Caudate nucleus (tissue), 63 donors: ENCODE measurements at places on chromosomes 4 and X.

GRCh38 chrX:15714529-15714928 is 23.5 kb upstream of the CA5B start:
- DNase-seq, result no peak

GRCh38 chr4:80913381-80913780 is 117.1 kb upstream of the BMP3 start:
- no peak for DNase-seq

GRCh38 chr4:169254546-169254983 is 16.2 kb downstream of the SH3RF1 start:
- no peak for DNase-seq

DNA sequence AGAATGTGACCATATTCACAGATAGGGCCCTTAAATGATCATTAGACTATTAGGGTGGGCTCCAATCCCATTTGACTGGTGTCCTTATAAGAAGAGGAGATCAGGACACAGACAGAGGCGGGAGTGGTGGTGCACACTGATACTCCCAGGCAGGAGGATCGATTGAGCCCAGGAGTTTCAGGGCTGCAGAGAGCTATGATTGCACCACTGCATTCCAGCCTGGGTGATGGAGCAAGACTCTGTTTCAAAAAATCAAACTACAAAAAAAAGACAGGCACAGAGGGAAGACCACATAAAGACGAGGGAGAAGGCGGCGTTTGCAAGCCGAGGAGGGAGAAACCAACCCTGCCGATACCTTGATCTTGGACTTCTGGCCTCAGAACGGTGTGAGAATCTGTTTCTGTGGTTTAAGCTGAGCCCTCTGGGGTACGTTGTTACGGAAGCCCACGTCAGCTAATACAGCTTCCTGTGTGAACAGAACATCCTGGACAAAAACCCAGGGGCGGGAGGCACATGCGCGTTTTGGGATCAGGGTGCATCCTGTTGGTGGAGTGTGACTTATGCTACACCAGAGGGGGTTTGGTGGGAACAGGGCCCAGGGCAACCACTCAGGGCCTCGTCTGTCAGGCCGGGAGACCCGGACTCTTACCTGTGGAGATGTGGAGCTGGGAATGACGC is 211.8 kb upstream of the PSAPL1 start:
- DNase-seq, result no peak

- DNase-seq, result no peak
Observed at GRCh38 chrX:63889001-63889400, 104.0 kb upstream of the ARHGEF9 start.

- DNase-seq, result no peak
Observed at GRCh38 chrX:9677098-9677739, 88.4 kb downstream of the GPR143 start.
